HCT116 (cell line): ENCODE measurements at places on chromosomes 4 and X. TPM values are rescaled to one million over a fixed set of nuclear protein-coding genes. Genes with fewer than 3 reads are reported as not detected.

CABS1 gene
- total RNA-seq, result not detected

PDCL2 gene
- 0.47 TPM for total RNA-seq

- no peaks in the 10 kb centered on the region for H3K27me3 ChIP-seq
- DNase-seq, result no peak
Measured at GRCh38 chr4:25658357-25658771, 2.7 kb downstream of the SLC34A2 start.

GRCh38 chr4:52076731-52077130, 25.6 kb downstream of the SPATA18 start:
- H3K4me3 ChIP-seq, result no peak overlapping the region
- peaks cover 71% of the 10 kb centered on the region for H3K27me3 ChIP-seq
- no peaks in the 10 kb centered on the region for H3K36me3 ChIP-seq
- no peak overlapping the region for H3K27ac ChIP-seq

DNA sequence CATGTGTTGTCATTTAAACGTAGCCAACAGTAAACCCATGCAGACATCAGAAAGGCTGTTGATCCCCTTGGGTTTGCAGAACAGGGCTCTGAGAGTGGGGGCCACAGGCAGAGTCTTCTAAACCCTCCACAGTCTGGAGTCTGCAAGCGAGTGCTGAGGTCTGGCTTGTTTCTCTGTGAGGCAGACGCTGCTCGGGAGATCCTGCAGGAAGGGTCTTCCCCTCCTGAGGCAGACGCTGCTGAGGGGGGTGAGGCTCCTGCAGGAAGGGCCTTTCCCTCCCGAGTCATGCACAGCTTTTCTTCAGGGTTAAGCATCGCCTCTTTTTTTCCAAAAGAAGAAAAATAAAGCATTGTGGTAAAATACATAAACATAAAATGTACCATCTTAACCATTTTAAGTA, 17.1 kb upstream of the PDE6B start:
- no peak overlapping the region for H3K4me3 ChIP-seq
- no peak overlapping the region for H3K27ac ChIP-seq
- H3K4me1 ChIP-seq, result peaks cover 9% of the 10 kb centered on the region
- no peaks in the 10 kb centered on the region for H3K36me3 ChIP-seq
- no peaks in the 10 kb centered on the region for H3K27me3 ChIP-seq

GRCh38 chrX:102837847-102838246, 99.2 kb upstream of the RAB40AL start:
- no peaks in the 10 kb centered on the region for H3K36me3 ChIP-seq
- no peak for DNase-seq
- no peak overlapping the region for H3K4me3 ChIP-seq
- H3K27me3 ChIP-seq, result no peaks in the 10 kb centered on the region

GRCh38 chrX:38939067-38939466, 137.8 kb downstream of the MID1IP1 start:
- no peak for DNase-seq
- no peaks in the 10 kb centered on the region for H3K27me3 ChIP-seq
- no peak overlapping the region for H3K4me3 ChIP-seq
- no peaks in the 10 kb centered on the region for H3K4me1 ChIP-seq

GRCh38 chr4:7320206-7320797, 114.4 kb downstream of the PSAPL1 start:
- no peak overlapping the region for H3K27ac ChIP-seq
- H3K4me1 ChIP-seq, result no peaks in the 10 kb centered on the region
- no peak for DNase-seq
- no peaks in the 10 kb centered on the region; the same call in 1 of the 2 replicates for H3K27me3 ChIP-seq
